ENCODE measurements at places on chromosomes 6 and 20.

GRCh38 chr20:53652090-53652858 is 58.6 kb upstream of the ZNF217 start:
- DNase-seq: no peak

DNA sequence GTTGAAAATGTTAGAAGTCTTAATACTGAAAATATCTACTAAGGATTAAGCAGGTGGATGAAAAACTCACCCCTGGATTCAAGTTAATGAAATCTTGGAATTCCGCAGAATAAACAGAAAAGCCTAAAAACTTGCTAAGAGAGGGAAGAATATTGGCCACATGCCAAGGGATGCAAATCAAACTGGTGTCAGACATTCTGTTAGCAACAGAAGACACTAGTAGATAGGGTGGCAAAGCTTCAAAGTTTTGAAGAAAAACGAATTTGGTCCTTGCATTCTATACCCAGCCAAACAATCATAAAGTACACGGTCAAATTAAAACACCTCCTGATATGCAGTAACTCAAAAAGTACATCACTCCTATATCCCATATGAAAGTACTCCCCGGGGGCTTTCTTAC is 77.1 kb upstream of the ADTRP start:
- no peak for DNase-seq

- DNase-seq: no peak
Observed at GRCh38 chr6:13613029-13613594, 2.0 kb upstream of the NOL7 start.

GRCh38 chr6:1592852-1593251 is 16.9 kb upstream of the FOXC1 start:
- DNase-seq: no peak

GRCh38 chr6:35496841-35497570 is at the start of gene TEAD3:
TEAD3 (minus strand) TSS chr6:35497079.
- DNase-seq: no peak

- no peak for DNase-seq
Observed at GRCh38 chr6:48194596-48195295, 83.7 kb upstream of the PTCHD4 start.

GRCh38 chr6:87825821-87826221 is 123.8 kb upstream of the AKIRIN2 start:
- DNase-seq: no peak

GRCh38 chr20:33686984-33687366 is 790 bp upstream of the E2F1 start:
- no peak for DNase-seq
